ENCODE measurements at places on chromosomes 5 and 9.

DNA sequence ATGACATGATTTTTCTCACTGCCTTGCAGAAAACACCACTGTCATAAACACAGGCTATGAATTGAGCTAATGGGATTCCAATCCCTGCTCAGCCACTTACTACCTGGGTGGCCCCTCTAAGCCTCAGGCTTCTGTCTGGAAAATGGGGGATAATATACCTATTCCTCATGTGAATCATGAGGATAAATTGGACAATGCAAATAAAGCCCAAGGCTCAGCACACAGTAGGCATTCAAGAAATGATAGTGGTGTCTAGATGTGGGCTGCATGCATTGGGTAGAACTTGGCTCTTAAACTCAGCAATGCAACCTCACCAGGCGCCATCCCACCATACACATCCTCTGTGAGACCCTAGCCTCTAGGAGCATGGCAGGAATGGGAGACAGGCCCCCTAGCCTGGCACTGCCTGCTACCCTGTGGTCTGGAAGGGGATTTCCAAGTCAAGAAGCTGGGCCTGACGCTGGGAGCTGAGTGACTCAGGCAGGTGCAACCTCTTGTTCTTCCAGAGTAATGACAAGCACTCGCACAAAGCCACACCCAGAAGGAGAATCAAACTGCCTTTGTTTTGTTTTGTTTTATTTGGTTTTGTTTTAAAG lies 2.3 kb upstream of the TNIP1 start:
- DNase-seq = peak; percentile 42

GRCh38 chr5:99763021-99763774 lies 772.0 kb upstream of the FAM174A start:
- no peak for DNase-seq

GRCh38 chr9:98108531-98109031 lies 10.4 kb downstream of the TRIM14 start:
- DNase-seq = no peak

DNA sequence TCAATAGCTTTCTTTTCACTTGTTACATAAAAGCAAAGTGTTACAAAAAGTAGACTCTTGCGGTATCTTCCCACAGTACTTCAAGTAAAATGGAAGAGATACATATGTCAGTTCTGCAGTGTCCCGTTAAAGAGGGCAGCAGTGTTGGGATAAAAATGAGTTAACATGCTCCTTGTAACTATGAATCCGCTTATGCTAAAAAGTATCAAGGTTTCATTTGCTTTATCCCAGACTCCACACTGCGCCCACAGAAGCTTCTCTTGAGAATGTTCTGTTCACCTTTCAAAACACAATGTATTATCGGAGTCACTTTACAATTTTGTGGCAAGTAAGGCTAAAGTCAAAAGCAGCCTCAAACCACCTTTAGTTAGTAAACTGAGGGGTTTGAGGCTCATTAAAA lies 790 bp downstream of the PTAR1 start:
- DNase-seq = no peak

- peak; percentile 81 for DNase-seq
These were observed 561.3 kb upstream of the WWC1 start for GRCh38 chr5:167730121-167730520.

DNA sequence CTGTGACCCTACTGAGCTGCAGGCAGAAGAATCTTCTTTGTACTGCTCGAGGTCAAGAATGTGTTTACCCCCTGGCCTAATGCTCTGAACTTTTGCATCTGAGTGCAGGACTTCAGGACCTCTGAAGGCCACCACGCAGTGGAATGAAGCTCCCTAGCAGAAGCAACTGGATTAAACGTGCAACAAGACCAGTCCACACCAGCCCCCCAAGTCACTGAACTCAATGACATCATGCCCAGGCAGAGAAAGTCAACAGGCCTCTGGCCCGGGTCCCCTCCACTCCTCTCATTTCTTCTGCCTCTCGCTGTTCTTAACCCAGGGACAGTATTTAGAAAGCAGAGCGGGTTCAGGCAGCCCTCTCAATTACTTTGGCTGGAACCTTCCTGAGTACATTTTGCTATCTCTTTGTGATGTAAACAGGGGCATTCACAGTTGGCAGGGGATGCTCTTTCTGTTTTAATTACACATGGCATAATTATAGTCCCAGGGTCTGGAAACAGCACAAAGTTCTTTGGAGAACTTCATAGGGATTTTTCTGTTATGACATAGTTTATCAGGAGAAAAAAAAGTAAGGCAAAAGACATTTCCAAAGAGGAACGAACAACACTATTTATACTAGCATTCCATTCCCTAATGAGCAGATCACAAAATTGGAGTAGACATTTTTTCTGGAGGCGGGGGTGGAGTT lies 108.2 kb upstream of the SPATA31D4 start:
- no peak for DNase-seq

DNA sequence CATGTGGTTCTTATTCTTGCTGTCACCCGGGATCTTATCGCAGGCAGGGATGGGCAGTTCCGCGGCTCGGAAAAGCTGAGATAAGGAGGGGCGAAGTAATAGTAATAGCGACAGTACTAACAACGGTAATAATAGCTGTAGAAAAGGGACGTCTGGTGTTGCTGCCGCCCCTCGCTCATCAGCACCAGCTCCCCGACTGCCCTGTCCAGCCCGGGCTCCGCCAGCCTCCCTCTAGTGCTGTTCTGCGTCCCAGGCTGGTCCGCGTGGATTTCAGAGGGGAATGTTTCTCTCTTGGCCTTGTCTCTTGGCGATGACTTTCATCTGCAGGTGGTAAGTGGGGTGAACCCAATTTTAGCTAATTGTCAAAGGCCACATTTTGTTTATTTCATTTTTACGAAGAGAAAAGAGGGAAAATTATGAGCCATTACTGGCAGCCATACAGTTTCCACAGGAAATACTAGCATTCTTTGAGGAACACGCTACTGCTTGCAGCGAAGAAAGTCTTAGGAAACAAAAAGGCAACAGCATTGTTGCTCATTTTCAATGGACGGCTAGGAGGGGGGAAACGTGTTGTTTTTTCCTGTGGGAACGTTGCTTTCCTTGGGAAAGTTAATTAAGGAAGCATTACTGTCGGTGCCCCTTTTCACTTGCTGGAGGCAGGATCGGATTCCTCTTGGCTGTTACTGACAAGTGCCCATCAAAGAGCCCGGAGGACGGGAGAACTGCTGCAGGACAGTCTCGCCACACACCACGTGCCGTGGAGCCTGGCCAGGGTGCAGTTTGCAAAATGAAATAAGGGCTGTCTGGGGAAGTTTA lies 762 bp downstream of the SNCAIP start:
- DNase-seq = no peak

DNA sequence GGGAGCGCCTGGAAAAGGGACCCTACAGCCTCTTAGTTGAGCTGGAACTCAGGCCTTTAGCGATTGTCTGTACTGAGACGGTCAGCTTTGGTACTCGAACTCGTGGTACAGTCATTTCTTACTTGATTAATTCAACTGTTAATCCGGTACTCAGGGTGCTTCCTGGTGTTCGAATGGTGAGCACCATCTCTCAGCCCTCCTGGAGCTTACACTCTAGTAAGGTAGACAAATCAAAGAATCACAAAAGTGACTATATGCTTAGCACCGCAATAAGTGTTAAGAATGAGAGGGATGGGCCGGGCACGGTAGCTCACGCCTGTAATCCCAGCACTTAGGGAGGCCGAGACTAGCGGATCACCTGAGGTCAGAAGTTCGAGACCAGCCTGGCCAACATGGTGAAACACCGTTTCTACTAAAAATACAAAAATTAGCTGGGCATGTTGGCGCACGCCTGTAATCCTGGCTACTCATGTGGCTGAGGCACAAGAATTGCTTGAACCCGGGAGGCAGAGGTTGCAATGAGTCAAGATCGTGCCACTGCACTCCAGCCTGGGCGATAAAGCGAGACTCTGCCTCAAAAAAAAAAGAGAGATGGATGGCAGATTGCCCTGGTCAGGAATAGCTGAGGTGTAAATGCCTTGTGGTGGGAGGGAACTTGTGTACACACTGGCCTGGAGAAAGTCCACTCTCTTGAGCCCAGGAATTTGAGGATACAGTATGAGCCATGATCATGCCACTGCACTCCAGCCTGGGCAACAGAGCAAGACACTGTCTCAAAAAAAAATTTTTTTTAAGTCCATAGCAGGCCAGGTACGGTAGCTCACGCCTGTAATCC lies 981 bp downstream of the TCOF1 start:
- DNase-seq = no peak

- DNase-seq = no peak
These were observed 270.8 kb upstream of the DAPK1 start for GRCh38 chr9:87226896-87227295.

GRCh38 chr5:154193283-154193682 lies 2.8 kb downstream of the GALNT10 start:
- no peak for DNase-seq

DNA sequence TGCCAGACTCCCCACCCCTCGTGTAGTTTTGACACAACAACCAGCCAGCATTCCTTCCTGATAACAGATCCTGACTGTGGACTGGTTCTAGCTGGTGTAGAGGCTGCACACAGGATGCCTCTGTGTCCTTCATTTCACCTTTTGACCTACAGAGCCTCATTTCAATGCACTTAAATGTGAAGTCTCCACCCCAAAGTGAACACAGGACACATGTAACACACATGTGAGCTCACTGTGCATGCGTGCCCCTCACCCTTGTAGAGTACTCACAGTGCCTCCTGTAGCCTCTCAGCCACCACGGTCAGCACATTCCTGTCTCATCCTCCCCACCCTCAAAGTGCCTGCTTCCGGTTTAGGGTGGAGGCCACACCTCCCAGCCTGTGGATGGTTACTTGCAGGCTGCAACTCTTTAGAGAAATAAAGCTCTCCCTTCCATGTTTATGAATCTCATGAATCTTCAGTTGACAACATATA lies 11.6 kb upstream of the NKD2 start:
- no peak for DNase-seq

- DNase-seq = no peak
These were observed 164.5 kb downstream of the GAS1 start for GRCh38 chr9:86782831-86783230.

GRCh38 chr5:55624841-55625588 lies 87.1 kb downstream of the SLC38A9 start:
- no peak for DNase-seq

GRCh38 chr9:131276891-131277286 lies 579 bp upstream of the FAM78A start:
- no peak for DNase-seq

DNA sequence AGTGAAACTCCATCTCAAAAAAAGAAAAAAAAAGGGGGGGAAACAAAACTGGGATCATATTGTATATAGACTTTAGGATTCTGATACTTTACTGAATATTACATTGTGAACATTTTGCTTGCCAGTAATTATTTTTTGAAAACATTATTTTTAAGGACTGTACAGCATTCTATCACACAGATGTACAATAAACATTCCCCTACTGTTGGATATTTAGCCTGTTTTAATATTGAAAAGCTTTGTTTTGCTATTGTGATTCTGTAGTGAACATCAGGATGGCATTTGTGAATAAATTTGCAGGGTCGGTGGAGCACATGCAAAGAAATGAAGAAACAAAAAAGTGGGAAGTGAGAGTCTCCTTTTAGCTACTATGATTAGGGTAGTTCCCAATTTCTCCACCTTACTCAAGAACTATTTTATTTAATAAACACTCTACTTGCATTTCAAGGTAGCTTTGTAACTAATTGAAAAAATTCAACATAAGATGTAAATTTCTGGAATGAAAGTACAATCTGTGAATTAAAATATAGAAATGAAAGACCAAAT lies 18.7 kb downstream of the RASGRF2 start:
- no peak for DNase-seq

DNA sequence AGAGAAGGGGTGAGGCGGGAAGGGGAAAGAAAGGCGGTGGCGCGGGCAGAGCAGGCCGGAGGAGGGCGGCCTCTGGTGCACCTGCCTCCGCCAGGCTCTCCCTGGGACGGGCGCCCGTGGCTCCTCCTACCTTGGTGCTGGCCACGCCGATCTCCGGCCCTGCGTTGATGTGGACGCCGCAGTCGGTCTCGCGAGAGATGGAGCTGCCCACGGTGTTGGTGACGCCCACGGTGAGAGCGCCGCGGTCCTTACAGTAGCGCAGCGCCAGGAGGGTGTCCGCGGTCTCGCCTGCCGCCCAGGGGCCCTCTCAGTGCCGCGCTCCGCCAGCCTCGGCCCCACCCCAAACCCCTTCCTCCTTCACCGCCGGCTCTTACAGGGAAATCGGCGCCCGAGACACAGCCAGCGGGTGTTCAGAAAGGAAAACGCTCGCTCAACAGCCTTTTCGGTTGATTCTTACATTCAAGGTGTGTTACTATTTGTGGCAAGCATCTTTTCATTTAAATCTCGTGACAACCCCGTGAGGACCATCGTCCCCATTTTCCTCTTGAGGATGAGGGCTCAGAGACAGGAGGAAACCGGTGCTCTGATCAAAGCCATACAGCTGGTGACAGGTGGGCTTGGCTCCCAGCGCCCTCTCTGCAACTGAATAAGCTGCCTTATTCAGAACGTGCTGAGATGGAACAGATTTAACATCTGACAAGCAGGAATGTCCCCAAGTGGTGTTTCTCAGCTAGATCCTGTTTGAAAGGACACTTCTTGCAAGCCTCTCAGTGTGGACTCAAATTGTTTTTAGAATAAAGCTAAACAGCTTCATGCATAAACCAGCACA lies 22.0 kb upstream of the MAPK9 start:
- no peak for DNase-seq

GRCh38 chr9:2163231-2163885 lies 148.2 kb downstream of the SMARCA2 start:
- DNase-seq = no peak

- DNase-seq = no peak
These were observed 236.1 kb downstream of the CETN3 start for GRCh38 chr5:90173299-90174030.

DNA sequence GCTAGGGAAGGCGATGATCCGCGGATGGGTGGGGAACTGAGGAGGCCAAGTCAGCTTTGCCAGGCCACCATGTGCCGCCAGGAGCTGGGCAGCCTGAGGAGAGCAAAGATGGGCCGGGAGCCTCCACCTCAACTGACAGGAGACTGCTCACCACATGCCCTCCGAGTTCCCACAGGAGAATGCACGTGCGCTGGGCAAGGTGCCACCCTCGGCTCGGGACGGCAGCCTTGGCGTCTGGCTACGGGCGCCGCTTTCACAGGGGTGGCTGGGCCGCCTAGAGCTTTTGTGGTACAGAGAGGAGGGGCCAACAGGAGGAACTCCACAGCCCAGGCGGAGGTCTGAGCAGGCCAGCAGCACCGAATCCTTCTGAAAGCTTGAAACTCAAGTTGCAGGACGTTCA lies 5.3 kb upstream of the TBC1D9B start:
- DNase-seq = no peak

DNA sequence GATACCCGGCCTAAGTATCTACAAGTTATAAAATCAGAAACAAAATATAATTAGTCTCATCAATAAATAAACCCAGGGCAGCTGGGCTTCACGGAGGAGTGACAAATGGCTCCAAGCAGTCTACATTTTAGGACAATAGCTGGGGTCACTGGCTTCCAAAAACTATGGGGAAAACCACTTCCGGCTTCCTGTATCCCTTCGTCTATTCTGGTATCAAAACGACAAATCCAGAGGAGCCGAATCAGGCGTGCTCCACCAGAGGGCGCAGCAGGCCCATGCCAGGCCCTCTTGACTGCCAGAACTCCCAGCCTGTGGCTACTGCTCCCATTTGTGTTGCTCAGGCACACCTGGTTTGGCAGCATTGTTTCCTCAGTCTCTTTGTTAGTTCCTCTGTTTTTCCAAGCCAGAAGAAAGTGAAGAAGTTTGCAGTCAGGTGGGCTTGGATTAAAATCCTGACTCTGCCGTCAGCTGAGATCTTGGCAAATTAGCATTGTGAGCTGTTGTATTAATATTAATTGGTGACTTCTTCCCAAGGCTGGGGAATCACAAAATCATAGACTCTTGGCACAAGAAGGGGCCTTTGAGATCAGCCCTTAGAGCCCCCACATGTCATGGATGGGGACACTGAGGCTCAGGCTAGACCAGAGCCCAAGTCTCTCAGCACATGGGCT lies 11.6 kb upstream of the RAB14 start:
- peak; percentile 84 for DNase-seq

Data from urothelium cell line (cell line).